Pancreas (tissue), 10 donors: ENCODE measurements at places on chromosomes 11 and 22.

- DNase-seq, result no peak
Measured at GRCh38 chr22:44243761-44244160, 63.0 kb downstream of the PARVG start.

- no peak for DNase-seq
Measured at GRCh38 chr11:43298397-43298796, 13.4 kb upstream of the API5 start.

- no peak for DNase-seq
Measured at GRCh38 chr11:40306938-40307548, 1152.4 kb downstream of the LRRC4C start.

DNA sequence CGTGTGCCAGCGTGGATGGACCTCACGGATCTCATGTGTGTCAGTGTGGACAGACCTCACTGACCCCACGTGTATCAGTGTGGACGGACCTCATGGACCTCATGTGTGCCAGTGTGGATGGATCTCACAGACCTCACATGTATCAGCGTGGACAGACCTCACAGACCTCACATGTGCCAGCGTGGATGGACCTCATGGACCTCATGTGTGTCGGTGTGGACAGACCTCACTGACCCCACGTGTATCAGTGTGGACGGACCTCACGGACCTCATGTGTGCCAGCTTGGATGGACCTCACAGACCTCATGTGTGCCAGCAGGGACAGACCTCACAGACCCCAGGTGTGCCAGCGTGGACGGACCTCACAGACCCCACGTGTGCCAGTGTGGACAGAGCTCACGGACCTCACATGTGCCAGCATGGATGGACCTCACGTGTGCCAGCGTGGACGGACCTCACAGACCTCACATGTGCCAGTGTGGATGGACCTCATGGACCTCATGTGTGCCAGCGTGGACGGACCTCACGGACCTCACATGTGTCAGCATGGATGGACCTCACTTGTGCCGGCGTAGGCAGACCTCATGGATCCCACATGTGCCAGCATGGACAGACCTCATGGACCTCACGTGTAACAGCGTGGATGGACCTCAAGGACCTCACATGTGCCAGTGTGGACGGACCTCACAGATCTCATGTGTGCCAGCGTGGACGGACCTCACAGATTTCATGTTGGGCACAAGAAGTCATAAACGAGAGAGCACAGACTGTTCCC, 18.2 kb downstream of the TTLL8 start:
- DNase-seq, result no peak

GRCh38 chr11:67026941-67027340, 4.0 kb downstream of the SYT12 start:
- DNase-seq, result no peak

DNA sequence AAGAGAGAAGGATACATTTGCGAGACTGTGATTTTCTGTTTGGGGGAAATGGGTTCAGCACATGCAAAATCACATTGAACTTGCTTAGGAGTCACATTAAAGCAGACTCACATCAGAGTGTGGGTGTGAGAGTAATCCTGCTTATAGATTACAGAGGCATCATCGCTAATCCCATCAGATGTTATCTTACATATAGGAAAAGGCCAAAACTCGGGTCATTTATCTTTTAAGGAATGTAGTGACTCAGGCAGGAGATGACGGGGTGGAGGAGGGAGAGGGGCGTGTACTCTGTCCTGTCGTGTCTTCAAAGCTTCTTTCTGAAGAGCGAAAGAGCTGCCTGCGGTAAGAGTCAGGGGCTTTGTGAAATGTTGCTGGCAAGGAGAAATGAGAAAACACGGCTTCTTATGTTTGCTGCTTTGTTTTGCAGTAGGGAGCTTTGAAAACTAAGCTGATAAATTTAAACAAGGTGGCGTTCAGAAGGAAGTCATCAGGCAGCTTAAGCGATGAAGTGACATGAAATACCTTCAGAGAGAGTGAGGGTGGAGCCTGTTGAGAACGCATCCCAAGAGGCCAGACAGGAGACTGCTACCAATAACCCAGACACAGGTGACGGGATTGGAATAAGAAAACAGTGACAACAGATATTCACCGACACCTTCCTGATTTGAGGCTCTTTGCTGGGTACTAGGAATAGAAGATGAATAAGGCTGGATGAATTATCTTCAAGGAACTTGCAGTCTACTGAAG, 2.2 kb upstream of the C11orf16 start:
- no peak for DNase-seq

DNA sequence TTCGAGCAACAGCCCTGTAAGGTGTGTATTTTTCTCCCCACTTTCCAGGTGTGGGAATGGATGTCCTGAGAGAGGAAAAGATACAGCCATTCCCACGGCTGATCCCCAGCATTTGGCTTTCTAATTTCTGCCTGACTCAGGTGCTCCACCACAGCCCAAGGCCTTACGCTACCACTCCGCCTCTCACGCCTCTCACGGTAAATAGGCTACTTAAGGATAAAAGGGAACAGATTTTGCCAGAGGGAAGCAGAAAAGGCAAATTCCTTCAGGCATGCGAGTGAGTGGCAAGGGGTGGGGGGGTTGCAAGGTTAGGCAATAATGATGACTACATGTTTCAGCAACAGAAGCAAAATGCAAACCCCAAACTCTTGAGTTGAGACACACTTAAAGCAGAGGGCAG, 9.2 kb downstream of the PVALB start:
- no peak for DNase-seq
